Activated CD4-positive, alpha-beta T cell treated with anti-CD3 and anti-CD28 coated beads, Interleukin-2, amount 50 U/mL, for 24 hours (primary cell): ENCODE measurements at places on chromosomes 3 and 15.

GRCh38 chr3:115533218-115533617 is 90.1 kb upstream of the GAP43 start:
- DNase-seq = no peak

DNA sequence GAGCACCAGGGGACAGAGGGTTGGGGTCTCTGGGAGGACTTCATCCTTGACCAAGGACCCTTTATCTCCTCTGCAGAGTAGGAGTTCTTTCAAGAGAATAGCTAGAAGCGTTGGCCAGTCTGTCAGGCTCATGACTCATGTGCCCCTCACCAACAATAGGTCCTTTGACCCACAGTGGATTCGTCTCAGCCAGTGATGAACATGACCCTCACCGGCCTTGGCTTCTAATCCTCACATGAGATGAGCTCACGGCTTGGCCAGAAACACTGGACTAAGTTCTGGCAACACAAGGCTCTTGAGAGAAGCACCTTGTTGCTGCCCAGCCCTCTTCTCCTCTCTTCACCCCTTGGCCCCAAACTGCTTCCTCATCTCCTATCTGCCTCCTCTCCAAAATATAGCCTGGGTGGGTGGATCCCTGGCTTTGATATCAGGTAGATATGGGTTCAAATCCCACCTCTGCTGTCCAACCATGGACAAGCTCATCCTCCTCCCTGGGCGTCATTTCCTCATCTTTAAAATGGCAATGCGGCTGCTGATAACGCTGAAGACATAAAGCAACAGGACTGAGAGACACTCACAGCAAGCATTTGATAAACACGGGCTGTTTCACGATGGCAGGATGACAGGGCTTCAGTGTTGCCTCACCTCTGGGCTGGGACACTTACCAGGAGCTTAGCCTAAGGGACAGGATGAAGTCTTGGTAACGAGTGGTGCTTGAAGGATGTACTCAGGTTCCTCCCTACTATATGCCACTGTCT is 446.7 kb upstream of the PROK2 start:
- DNase-seq = no peak

DNA sequence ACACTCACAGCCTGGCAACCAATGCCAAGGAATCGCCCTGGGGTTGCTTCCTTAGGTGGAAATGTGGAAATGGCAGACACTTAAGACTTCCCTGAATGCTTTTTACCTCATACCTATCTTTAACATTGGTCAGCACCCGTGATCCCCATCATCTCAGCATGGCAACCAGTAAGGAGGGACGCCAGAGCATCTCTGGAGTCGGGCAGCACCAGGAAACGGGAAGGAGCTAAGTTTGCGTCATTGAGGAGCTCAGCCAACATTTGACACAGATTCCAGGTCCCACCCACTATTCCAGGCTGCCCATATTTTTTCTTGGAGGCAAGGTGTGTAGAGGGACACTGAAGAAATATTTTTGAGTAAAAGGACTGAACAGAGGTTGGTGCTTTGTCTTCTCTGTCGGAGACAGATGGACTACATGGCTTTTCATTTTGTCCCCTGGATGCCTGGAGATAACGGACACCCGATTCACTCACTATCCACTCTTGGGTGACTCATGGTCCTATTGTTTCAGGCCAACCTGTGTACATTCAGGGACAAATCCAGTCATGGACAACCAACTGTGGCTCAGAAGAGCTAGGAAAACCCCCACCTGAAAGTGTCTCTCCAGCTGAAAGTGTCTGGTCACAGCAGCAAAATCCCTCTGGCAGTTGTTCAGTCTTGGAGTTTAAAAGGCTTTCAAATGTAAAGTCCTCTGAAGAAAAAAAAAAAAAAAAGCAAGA is 70.4 kb upstream of the OXTR start:
- DNase-seq = no peak

GRCh38 chr3:152718810-152719209 is 116.1 kb upstream of the P2RY1 start:
- no peak for DNase-seq

DNA sequence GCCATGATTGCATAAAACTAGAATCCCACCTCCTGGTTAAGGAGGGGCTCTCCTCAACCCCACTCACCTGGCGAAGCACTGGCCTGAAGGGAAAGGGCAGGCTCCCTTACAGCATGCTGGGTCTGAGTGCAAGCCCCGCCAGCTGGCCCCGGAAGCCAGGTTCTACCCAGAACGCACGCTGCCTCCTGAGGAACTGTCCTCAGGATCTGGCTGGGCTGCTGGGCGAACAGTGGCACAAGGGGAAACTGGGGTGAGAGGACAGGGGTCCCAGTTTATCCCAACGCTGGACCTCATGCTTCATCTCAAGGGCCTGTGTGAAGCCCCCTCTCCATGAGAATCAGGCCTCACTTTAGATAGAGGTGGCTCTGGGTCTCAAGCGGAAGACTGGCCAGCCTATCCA is 47.5 kb downstream of the NUP210 start:
- DNase-seq = no peak

- DNase-seq = no peak
These were observed 515 bp downstream of the EIF4G1 start for GRCh38 chr3:184314700-184315542.

DNA sequence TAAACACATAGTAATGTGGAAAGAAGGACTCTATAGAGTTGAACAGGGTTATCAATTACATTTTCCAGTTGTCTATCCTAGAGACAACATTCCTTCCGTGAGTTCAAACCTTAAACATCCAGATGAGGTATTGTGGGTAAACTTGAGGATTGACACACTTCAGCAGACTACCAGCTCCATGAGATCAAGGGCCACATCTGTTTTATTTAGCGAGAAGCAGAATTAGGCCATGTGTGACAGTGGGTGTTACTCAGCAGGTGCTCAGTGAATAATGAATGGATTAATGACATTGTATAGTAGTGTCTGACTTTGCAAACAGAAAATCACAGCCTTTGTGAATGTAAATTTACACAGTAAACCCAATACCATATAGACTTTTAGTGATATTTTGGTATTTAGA is 941.1 kb upstream of the CFAP20DC start:
- DNase-seq = no peak

DNA sequence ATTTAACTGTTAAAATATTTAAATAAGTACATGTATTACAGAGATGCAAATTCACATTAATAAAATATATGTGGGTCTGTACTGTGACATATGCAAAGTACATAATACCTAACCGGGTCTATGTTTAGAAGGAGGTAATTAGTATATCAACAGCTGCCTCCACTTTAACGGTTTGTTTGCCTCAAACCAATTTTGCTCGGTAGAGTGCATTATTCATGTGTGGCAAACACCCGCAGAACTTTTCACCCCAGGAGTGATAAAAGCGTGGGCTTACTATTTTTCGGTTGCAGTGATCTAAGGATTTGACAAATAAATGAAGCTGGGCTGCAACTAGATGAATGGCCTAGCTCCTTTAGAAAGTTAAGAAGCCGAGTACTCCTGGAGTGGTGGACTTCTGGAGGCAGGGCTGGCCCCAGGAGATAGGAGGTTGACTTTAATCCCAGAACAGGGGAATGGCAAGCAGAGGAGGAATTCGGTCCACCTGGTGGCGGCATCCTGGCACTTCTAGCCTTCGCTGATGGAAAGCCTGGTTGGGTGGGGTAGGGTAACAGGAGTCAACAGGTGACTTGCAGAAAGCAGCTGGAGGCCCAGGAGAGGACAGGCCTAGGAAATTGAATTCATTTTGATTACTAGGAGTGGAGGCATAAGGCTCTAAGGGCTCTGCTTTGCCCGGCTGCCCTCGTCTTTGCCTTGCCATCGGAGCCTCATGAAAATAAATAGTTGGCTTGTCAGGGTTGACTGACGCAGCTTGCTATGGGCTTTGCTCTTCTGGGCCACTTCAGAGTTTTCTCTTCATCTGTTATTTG is 2.4 kb downstream of the SLCO3A1 start:
- no peak for DNase-seq

GRCh38 chr3:183428447-183429211 is at the start of gene MCF2L2:
Gene MCF2L2, minus strand, starts transcription at chr3:183428619. Its CDS starts 642 bp downstream, at chr3:183427977.
- peak; percentile 61 for DNase-seq

- DNase-seq = no peak
These were observed 110.2 kb downstream of the LRTM1 start for GRCh38 chr3:54817628-54818027.

DNA sequence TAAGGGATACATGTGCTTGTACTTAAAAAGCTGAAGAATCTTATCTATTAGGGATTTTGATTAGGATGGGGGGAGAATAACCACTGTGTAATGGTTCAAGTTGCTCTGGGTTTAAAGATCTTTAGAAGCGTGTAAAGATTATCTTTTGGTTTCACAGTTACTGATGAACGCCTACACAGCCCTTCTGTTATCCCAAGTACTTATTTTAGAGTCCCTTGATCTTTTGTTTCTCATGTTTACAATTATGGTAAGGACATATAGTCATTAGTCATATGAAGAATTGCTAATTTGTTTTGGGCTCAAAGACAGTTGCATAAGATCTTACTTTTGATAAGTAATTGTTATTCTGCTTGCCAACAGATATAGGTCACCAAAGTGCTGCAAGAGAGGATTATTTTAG is 160.1 kb downstream of the PLCL2 start:
- no peak for DNase-seq

- DNase-seq = peak; percentile 6
These were observed 128.8 kb downstream of the FRMD5 start for GRCh38 chr15:44066211-44066827.

DNA sequence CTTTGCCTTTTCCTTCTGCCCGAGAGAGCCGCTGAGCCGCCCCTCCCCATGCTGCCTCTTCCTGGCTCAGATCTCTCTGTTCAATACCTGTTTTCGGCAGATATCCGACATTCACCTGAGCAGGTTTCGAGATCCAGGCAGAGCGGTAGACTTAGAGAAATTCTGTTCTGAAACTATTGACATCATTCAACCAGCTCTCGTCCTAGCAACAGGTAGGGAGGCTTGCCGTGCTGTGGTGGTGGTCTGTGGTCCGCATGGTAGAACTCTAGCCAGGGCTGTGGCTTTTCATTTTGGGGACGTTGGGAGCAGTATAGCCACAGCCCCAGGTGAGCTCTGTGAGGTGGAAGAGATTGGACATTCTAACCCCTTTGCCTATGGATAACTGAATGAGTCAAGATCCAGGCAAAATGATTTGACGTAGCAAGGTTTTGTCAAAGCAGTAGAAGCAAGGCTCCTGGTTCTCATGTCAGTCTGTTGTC is 810 bp downstream of the TMEM62 start:
- no peak for DNase-seq

DNA sequence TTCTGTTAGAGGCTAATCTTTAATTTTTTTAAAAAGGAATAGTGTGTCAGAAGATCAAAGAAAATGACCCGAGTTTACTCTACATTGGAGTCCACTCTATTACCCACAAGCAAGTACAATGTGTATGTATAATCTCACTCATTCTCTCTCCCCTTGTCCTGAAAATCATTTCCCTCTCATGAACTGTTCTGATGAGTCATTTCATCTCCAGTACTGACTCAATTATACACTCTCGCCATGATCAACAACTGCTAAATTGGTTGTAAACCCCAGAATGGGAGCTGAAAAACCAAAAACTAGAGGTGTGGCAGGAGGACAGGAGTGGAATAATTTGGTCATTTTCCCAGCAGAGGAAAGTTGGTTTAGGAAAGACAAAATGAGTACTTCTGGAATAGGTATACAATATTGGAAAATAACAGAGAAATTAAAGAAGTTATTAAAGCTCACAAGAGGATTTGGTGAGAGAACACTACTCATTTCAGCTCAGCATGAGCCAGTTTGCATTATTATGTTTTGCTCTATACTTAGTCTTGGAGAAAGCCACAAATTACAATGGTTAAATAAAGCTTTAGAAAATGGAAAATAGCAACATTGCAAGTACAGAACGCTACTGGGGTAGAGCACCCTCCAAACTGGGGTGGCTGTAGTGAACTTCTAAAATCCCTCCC is 144.3 kb upstream of the PFN2 start:
- DNase-seq = no peak

DNA sequence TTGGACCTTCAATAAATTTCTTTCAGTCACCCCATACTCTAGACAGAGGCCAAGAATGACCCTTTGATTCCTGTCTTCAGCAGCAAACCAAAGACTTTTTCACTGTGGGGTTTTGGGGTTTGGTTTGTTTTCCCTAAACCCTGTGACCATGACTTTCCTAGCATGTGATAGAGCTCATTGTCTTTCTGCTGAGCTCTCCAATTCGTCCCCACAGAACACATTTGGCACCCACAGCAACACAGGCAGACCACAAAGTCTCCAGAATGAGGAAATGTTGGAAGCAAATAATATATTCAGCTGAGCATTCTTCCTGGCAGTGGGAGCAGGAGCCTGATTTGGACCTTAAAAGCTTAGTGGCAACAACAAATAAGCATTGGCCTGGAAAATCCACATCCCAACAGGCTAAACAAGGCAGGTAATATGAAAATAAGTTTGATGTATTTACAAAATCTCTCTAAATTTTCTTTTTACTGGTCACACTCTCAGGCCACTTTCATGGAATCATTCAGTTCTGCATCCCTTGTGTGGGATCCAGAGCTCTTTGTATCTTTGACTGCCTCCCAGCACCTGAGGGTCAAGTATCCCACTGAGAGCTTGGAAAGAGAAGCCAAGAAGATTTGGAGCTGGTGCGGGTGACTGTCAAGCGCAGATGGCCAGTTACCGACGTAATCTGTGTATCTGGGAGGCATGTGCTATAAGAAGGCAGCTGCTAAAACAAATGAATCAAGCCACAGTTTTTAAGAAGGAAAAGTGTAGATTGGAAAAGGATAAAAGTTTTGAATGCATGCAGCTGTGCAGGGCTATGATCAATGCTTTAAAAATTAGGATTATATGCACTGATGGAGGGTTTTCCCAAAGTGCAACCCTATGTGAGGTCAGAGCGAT is 36.5 kb upstream of the CPB1 start:
- DNase-seq = no peak

DNA sequence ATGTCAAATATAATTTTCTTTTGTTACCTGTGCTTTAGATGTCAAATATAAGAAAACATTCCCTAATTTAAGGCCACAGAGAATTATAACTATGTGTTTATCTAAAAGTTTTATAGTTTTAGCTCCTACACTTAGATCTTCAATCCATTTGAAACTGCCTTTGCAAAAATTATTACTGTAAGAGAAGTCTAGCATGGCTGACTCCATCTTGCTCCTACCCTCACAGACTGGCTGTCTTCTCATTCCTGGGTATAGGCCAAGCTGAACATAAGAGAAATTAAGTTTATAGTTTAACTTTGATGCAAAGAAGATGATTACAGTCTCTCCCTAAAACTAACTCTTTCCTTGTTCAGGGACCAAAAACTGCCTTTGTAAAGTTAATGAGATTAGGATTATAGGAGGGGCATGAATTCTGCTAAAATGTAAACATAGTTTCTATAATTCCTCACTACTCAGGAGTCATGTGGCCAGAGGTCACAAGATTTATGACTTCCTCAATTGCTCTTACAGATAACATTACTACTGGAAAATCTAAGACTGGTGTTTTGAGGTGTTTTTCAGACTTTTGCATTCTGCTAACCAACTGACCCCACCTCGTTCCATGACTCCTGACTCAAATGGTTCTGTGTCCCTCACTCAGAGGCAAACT is 184.0 kb downstream of the BCHE start:
- no peak for DNase-seq
